ENCODE measurements at places on chromosomes 7 and 10.

DNA sequence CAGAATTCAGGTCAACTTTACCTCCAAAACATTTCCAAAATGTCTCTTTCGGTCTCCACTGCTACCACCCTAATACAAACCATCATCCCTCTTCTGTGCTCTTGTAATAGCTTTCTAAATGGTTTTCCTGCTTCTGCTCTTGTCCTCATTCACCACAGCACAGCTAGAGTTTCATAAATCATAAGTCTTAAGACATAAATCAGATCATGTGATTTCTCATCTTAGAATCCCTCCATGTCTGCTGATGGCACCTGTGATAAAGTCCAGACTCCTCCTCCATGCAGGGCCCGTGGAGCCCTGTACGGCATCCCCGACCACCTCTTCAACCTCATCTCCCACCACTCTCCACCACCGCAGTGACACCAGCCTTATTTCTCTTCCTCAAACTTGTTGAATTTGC lies 212.3 kb upstream of the MKLN1 start:
- DNase-seq = no peak

GRCh38 chr7:98727146-98727709 lies 110.1 kb downstream of the NPTX2 start:
- DNase-seq = no peak

DNA sequence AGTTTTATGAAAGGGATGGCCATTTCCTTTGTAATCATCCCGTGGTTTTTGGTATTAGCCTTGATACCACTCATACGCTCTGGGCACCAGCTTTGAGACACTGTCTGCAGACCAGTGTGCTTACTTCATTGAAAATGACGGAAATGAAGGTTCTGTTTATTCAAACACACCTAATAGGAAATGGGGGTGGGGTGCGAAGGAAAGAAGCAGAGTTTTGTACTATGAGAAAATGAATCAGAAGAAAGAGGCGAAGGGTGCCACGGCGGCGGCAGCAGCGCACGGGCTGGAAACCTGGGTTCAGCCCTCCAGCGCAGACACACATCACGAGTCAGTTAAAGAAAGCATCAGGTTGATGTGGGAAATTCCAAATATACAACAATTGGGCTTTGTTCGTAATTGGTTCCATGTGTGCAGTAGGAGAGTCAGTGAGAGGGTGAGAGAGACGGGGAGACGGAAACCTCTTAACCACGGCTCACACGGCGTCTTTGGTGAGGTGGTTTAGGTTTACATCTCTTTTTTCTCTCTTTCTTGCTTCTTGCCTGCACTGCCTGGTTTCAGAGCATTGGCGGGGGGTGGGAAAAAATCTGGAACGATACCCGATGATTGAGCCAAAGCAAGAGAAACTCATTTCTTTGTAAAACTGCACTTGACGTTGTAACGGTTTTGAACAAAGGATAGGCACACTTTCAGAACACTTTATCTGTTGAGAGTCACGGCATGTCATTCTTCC lies 321.2 kb downstream of the FRMD4A start:
- DNase-seq = no peak

- no peak for DNase-seq
Measured at GRCh38 chr10:3347413-3348182, 175.0 kb upstream of the PITRM1 start.

DNA sequence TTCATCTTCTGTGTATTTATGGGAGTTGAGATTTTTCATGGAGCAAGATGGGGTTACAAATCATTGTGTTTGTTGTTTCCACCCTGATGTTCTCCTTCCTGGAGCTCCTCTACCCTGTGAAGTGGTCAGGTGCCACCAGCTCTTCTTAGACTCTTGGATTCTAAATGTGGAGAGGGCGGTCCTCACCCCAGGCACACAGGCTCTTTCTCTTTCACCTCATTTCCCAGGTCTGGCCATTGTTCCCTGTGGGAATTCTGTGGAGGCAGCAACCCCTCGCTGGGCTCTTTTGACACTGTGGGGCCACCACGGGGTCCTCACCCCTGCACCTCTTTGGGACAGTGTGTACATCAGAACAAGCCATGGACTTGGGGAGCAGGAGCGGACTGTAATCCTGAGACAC lies 95.9 kb downstream of the TRRAP start:
- no peak for DNase-seq

DNA sequence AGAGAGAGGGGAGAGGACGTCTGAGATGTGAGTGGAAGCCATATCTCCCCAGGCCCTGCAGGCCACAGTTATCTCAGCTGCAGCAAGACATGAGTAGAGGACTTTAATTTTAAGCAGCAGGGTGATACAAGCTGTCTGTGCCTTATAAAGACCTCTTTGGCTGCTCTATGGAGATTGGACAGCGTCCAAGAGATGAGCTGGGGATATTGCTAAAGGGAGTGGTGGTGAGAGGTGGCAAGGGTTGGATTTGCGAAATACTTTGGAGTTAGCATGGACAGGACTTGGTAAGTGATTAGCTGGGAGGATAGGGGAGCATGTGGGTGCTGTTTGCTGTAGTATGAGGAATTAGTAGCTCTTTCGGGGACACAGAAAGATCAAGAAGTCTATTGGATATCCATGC lies 191.8 kb downstream of the CACNB2 start:
- DNase-seq = peak; percentile 88

DNA sequence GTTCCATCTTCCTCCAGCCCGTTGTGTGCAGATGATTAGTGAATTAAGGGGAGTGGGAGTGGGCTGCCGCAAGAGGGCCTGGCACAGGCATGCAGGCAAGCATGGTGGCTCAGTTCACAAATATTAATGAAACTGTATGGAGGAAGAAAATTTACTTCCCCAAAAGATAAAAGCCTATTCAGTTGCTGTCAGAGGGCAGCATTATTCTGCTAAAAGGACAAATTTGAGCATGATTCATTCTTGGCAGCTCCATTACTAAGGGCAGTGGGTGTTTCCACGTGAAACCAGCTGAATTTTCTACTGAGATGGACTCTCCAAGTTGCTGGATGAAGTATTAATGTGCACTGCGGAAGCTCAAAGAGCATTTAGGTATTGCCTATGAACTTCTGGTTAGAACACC lies 90.9 kb upstream of the WDR11 start:
- no peak for DNase-seq

DNA sequence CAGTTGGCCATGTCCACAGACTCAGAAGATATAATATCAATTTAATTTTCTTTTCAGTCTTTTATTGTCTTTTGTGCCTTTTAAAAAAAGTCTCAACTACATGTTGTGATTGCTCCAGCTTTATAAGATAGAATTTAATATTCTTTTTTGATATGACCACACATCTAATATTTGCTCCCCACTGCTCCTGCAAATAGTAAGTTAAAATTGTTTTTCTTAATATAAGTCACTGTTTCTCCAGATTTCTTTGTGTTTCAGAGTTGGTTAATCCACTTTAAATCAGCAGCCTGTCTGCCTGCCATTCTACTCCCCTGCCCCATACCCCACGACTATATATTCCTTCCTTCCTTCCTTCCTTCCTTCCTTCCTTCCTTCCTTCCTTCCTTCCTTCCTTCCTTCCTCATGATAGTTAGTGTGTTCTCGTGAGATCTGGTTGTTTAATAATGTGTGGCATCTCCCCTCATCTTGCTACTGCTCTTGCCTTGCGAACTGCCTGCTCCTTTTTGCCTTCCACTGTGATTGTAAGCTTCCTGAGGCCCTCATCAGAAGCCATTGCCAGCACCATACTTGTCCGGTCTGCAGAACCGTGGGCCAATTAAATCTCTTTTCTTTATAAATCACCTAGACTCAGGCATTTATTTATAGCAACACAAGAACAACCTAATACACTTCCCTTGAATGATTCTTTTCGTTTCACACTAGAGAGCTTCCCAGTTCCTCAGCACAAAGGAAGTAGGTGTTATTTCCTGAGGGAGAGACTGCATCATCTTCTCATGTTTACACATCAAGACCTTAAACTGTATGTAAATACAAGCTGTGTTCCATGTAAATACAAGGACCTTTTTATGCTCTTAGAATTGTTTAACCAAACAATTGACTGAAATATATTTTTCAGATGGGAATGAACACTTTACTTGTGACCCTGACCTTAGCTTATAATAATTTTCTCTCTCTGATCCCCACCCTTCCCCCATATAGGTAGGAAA lies 24.5 kb downstream of the TAS2R16 start:
- no peak for DNase-seq

- DNase-seq = no peak
Measured at GRCh38 chr7:25821225-25821624, 330.8 kb upstream of the NFE2L3 start.

Data from right lobe of liver (tissue), 6 donors.